Erythroblast (primary cell): ENCODE measurements at places on chromosomes 13 and 19.

- no peak for DNase-seq
Observed at GRCh38 chr19:29367791-29368222, 154.9 kb upstream of the UQCRFS1 start.

- peak; percentile 28 for DNase-seq
Observed at GRCh38 chr13:41649659-41650058, 192.3 kb downstream of the RGCC start.

DNA sequence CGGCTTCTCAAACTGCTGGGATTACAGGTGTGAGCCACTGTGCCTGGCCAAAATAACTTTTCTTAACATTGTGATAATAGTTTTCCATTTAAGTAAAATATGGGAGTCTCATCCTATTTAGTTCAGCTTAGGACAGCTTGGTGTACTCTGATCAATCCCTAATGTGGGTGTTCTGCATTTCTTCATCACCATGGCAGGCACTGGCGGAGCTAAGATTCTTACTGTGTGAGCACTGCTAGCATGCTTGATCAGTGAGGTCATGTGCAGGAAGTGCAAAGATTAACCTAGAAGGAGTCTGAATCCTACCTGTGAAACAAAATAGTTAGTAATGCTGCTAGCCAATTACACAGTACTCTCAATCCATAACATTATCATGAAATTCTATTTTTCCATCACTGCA, 1684.2 kb upstream of the SLC10A2 start:
- no peak for DNase-seq

GRCh38 chr19:876780-877314, 16.1 kb downstream of the MED16 start:
- no peak for DNase-seq

GRCh38 chr13:59367904-59368303, 795.8 kb downstream of the DIAPH3 start:
- no peak for DNase-seq

DNA sequence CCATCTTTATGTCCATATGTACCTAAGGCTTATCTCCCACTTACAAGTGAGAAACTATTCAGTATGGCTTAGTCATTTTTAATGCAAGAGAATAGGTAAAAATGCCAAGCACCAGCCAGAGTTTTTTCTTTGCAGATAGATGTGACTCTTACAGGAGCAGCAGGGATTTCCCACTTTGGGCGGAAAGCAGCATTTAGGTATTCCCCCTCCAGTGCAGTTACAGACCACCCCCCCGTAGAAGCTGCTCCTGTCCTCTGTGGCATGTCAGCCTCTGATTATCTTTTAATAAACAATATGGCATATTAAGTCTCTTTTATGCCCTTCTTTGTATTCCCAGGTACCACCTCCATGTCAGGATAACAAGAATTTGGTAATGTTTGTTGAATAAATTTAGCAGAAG, 24.7 kb upstream of the USPL1 start:
- no peak for DNase-seq

GRCh38 chr19:17165715-17166114, 49.4 kb upstream of the USE1 start:
- no peak for DNase-seq

GRCh38 chr13:31274390-31274789, 74.6 kb downstream of the B3GLCT start:
- no peak for DNase-seq

DNA sequence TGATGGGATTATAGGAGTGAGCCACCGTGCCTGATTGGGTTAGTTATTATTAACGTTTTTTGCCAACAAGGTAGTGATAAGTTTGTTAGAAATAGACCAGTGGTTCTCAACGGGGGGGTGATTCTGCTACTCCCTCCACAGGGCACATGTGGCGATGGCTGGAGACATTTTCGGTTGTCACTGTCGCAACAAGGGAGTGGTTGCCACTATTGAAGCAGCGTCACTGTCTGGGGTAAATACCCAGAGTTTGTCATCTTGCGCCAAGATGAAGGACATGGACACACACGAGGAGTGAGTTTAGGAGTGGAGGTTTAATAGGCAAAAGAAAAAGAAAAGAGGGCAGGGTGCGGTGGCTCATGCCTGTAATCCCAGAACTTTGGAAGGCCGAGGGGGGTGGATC, 18.9 kb downstream of the ADGRE3 start:
- no peak for DNase-seq

DNA sequence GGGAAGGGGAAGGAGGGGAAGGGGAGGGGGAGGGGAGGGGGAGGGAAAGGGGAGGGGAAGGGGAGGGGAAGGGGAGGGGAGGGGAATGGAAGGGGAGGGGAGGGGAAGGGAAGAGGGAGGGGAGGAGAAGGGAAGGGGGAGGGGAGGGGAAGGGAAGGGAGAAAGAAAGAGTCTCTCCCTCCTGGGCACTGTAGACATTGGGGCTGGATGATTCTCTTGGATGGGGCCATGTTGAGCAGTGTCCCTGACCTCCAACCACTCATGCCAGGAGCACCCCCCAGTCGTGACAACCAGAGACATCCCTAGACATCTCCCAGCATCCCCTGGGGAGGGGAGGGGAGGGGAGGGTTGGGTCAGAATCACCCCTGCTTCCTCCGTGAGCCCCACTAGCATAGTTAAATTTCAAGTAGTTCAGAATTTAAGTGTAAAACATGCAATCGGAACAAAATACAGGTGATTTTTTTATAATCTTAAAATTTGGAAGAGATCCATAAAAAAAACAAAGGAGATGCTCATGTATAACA, 64.0 kb downstream of the GNG7 start:
- no peak for DNase-seq

GRCh38 chr19:45902651-45903625, 525 bp upstream of the MYPOP start:
- DNase-seq: peak; percentile 99

DNA sequence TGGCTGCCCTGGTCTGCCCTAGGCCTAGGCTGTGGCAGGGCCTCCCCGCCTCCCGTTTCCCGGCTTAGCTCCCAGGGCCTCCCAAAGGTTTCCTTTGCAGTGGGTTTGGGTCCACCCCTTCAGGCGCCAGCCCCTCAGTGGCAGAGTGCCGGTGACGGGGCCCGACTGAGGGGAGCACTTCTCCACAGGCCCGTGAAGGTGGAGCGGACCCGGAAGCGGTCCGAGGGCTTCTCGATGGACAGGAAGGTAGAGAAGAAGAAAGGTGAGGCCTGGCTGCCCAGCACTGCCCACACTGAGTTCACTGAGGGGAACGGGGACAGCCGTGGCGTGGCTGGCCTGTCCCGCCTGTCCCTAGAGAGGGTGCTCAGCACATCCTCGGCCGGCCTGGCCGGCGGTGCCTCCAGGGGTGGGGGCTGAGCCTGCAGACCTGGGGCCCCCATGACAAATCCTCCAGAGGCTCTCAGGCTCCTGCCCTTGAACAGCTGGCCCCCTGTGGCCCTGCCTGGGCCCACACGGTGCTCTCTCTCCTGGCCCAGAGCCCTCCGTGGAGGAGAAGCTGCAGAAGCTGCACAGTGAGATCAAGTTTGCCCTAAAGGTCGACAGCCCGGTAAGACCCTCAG, 20.4 kb downstream of the PLIN4 start:
- DNase-seq: no peak

GRCh38 chr19:7294558-7295212, 471 bp upstream of the INSR start:
- peak; percentile 74 for DNase-seq

DNA sequence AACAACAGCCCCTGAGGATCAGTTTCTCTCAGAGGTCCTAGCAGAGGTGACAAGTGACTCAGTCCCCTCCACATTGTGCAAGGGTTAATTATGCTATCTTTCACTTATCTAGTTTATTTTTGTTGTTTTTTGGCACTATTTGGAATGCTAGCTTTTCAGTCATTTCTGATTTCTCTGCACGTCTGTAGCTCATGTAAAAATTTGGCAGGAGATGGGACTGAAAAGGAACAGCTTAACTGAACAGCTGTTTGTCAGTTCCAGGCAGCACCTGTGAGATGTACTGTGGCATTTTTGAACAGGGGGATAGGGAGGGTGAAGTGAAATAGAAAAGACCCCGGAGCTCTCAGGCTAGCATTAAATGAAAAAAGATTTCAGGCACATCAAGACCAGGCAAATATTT, 313.5 kb downstream of the SUCLA2 start:
- DNase-seq: no peak

GRCh38 chr19:3626473-3627350, at the start of gene CACTIN:
Gene CACTIN (minus strand): TSS chr19:3626790. CDS start chr19:3626762, 28 bp downstream.
- DNase-seq: peak; percentile 99

- no peak for DNase-seq
Observed at GRCh38 chr19:51341066-51341465, 873 bp downstream of the VSIG10L start.

GRCh38 chr19:6413291-6413690, 11.3 kb downstream of the KHSRP start:
- no peak for DNase-seq

- DNase-seq: peak; percentile 68
Observed at GRCh38 chr13:94548821-94549231, 47.1 kb downstream of the TGDS start.

DNA sequence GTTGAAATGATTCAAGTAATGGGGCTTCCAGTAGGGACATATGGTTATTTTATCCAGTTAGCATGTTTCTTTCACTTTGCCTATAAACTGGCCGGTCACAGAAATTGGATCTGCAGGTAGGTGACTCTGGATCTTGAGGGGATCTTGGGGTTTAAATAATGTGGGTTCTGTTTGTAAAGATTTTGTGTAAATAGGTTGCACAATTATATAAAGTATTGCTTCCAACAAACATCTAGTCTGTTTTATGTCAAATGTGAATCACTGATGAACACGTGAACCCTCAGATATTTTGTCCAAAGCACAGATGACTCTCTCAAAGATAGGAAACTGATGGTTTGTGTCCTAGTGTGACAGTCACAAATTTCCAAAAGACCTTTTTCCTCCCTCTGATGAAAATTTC, 98.4 kb downstream of the ZIC5 start:
- DNase-seq: no peak

- no peak for DNase-seq
Observed at GRCh38 chr19:3365093-3365835, 1.1 kb upstream of the NFIC start.

- DNase-seq: no peak
Observed at GRCh38 chr19:16419669-16420335, 52.0 kb downstream of the EPS15L1 start.

DNA sequence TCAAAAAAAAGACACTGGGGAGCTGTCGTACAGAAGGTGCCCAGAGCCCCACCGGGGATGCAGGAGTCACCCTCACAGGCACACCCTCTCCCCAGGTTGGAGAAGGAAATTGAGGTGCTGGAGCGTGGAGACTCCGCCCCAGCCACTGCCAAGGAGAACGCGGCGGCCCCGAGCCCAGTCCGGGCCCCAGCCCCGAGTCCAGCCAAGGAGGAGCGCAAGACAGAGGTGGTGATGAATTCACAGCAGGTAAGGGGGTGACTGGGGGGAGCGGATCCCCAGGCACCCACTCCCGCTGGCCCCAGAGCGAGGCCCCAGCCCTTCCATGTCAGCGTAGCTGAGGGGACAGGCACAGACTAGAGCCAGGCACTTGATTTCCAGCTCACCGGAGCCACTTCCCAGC, 19.9 kb upstream of the MISP start:
- no peak for DNase-seq

DNA sequence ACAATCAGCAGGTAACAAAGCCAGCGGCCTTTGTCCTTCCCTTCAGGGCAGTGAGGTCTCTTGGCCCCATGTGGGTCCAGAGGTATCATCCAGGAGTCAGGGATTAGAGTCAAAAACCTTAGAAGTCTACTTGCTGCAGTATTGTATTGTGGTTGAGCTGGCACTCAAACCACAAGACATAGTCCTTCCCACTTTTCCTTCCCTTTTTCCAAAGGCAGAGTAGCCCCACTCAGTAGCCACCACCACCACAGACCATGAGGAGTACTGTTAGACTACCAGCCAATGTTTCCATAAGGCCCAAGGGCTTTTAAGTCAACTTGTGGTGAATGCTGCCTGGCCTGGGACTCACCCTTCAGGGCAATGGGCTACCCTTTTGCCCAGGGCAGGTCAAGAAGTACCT, 27.1 kb upstream of the CCNA1 start:
- DNase-seq: no peak

- no peak for DNase-seq
Observed at GRCh38 chr19:9945319-9945966, 9.1 kb upstream of the OLFM2 start.

GRCh38 chr13:75345193-75345592, 136.8 kb downstream of the TBC1D4 start:
- DNase-seq: no peak

DNA sequence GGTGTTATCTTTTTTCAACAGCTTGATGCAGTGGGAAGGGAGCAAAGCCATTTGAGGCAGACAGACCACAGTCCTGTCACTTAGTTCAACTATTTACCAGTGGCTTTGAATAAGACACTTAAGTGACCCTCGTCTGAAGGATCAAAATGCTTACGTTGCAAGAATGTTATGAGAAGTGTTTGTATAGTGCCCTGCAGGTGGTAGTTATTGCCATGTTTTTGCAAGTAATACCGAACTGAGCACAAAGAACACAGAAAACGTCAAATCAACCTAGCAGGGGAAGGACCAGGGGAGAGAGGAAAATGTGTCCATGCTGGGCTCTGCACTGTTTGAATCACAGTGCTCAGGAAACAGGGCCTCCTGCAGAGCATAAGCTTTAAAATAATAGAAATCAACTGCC, 2.8 kb downstream of the SOHLH2 start:
- no peak for DNase-seq

GRCh38 chr13:100707818-100708740, 33.5 kb upstream of the TMTC4 start:
- no peak for DNase-seq

DNA sequence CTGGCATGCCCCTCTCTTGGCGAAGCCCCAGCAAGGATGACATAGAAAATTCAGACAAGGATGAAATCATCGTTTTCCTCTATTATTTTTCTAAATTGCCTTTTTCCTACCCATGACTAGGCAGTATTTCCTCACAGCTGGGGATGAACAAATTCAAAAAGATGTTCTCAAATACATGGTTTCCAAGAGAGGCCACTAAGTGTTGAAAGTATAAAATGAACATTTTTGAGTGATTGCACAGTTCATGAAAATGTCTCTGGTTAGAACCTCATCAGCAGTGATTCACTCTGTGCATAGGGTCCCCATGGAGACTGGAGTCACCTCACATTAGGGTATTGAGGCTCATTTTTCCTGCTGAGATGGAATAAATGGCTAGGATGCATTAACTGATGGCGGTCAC, 373.7 kb downstream of the DNAJC15 start:
- no peak for DNase-seq

DNA sequence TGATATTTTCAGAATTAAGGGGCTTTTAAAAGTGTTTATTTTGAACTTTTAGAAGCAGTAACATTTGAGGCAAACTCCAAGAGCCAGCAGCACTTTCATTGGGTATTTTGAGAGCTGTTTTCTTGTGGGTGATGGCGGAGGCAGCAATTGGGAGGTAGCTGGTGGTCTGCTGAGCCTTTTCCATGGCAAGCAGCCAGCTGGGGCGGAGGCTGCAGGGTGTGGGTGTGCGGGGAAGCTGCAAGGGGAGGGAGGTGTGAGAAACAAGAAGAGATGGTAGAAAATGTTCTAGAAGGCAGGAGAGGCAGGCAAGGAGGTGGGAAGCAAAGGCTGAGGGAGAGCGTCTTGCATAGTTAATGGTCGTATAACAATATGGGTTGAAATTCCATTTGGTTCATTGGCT, 223.4 kb upstream of the HTR2A start:
- DNase-seq: no peak
